ENCODE measurements at places on chromosomes 4 and X.

GRCh38 chr4:54016504-54016903 is 47.9 kb downstream of the CHIC2 start:
- DNase-seq: no peak

GRCh38 chrX:40007131-40007755 is 90.5 kb downstream of the BCOR start:
- DNase-seq: no peak

DNA sequence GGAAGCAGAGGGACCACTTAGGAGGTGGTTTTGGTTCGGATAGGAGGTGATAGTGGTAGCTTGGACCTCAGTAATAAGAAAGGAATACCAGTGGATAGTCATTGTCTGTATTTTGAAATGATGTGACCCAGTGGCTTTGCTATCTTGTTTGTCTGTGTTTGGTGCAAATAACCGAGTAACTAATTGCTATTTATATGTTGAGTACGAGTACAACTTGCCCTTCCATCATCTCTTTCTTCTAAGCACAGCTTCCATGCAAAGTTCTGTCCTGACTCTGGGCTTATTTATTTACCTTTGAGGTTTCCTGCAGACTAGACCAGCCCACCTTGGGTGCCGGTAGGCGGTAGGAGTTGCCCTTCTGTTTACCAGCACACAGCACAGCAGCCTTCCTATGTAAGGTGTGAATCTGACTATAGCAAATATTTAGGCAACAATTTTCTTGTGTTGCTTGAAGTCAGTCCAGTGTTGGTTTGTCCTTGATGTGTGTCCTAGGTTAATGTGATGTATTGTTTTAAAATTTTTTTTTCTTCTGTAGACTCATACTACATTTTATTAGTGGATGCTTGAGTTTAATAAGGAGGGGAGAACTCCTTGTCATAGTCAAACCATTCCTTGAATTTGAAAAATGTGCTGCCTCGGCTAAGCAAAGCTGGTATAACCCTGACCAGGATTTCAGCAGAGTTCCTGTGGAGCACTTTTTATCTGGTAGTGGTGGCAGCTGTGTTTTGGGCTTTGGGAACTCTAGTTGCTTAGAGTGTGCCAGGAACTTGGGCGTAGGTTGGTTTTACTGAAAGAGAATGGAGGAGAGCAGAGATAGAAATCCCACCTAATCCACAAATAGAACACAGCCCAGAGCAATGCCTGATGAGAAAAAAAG is 21.9 kb downstream of the PTTG2 start:
- DNase-seq: no peak

DNA sequence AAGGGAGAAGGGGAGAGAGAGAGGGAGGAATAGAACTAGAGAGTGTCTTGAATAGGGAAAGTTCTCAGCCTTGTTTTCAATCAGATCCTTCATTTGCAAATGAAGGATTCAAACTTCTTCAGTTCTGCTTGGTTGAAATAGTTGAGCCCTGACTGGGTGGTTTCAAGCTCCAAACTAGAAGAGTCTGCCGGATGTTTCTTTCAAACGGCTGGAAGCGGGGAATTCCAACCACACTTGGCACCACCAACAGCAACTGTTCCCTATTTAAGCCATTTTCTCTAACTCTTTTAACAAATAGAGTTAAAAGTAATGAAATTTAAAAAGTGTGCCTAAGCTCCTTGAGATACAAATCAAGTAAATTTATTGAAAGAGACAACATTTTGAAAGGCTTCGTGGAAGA is 67.5 kb upstream of the DDX60 start:
- no peak for DNase-seq

DNA sequence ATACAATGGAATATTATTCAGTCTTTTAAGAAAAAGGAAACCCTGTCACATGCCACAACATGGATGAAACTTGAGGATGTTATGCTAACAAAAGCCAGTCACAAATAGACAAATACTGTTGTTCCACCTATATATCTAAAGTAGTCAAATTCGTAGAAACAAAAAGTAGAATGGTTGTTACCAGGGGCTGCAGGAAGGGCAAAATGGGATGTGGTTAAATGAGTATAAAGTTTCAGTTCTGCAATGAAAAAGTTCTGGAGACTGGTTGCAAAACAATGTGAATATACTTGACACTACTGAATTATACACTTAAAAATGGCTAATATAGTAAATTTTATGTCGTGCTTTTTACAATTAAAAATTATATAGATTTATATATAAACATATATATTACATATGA is 12.2 kb downstream of the SPOCK3 start:
- DNase-seq: no peak

DNA sequence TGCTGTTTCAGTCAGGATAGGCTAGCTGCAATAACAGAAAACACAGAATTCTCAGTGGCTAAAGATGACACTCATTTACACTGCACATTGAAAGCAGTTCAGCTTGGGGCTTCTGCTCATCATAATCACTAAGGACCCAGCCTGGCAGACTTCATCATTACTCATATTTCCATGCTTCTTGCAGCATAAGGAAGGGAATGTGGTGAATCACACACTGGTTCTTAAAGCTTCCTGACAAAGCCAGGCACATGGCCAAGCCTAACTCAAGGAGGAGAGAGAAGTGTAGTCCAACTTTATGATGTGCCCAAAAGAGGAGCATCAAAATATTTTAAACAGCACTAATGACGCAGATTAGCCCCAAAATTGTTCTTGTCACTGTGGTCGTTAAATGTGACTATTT is 186.5 kb downstream of the BANK1 start:
- DNase-seq: no peak

GRCh38 chr4:76830612-76830963 is 67.4 kb downstream of the SOWAHB start:
- DNase-seq: no peak

Data from stimulated activated CD4-positive, alpha-beta T cell treated with anti-CD3 and anti-CD28 coated beads, Interleukin-1b, Interleukin-23, amount 100 ng/mL, for 4 hours (primary cell).